Left renal pelvis (tissue), 4 donors: ENCODE measurements at places on chromosomes 7 and 10.

GRCh38 chr10:22335173-22335933 is 9.9 kb upstream of the SPAG6 start:
- no peak for DNase-seq

DNA sequence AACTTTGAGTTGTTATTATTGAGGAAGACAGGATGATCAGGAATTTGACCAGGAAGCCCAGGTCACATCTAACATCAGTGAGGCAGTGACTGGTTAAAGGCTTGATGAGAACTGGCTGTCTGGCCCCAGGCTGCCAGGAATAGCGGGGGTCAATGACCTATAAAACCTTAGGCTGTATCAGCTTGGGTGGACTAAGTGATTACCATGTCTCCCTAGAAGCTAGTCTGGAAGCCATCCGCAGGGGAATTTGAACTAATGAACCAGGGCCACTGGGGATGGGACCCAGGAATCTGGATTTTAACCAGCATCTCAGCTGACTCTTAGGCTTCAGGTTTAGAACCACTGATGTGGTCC is 56.6 kb downstream of the BPGM start:
- DNase-seq, result no peak

DNA sequence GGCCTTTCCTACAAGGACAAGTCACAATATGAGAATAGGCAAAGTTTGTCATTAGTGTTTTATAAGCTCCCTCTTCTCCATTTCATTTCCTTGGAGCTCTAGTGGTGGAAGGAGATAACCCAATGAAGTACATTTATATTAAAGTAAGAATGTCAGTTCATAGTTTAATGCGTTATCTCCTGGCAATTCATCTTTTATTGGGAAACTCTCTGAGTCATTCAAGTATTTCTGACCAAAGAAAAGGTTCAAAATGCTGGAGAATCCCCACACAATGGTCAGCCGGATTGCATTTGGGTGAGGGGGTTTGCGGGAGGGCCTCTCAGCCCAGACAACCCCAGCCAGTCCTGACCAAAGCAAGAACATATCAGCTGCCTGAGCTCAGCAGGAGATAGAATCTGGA is 321.5 kb upstream of the NRP1 start:
- no peak for DNase-seq

GRCh38 chr10:99758211-99758891 is 24.1 kb upstream of the ABCC2 start:
- no peak for DNase-seq

GRCh38 chr7:151246102-151246850 is 2.2 kb downstream of the SMARCD3 start:
- DNase-seq, result no peak

DNA sequence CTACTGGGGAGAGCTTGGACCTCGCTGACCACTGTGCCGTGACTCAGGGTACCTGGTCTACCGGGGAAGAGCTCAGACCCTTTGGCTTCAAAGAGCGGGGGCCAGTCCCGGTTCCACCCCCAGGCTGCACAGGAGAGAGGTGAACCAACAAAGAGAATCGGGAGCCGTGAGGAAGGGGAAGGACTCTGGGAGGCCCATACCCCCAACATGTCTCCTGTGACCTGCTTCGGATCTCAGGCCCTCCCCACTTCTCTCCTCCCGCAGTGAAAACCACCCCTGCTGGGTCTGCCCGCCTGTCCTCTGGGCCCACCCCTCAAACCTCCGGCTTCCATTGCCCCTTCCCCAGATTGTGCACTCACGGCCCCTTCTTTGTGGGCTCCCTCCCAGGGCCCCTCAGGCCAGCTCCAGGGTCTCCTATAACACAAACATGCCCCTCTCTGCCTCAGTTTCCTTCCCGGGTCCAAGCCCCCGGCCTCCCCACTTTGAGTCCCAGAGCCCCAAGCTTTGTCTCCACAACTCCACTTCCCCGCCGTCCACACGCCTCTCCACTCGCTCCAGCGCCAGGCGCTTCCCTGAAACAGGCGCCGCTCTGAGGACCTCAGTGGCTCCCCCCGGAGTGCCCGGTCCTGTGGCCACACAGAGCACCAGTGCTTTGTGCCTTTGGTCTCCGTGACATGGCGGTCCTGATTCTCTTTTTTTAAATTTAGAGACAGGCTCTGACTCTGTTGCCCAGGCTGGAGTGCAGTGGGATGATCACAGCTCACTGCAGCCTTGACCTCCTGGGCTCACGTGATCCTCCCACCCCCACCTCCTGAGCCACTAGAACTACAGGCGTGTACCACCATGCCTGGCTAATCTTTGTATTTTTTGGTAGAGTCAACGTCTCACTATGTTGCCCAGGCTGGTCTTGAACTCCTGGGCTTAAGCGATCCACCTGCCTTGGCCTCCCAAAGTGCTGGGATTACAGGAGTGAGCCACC is 7.5 kb upstream of the INTS1 start:
- DNase-seq, result no peak
